Neural crest cell (in vitro differentiated cells): ENCODE measurements at places on chromosomes 6 and 20.
A peak's percentile ranks its signal among the peaks of the same experiment; 100 is the strongest.

- peak; percentile 20 for DNase-seq
Observed at GRCh38 chr20:15654208-15654649, 919.0 kb downstream of the KIF16B start.

DNA sequence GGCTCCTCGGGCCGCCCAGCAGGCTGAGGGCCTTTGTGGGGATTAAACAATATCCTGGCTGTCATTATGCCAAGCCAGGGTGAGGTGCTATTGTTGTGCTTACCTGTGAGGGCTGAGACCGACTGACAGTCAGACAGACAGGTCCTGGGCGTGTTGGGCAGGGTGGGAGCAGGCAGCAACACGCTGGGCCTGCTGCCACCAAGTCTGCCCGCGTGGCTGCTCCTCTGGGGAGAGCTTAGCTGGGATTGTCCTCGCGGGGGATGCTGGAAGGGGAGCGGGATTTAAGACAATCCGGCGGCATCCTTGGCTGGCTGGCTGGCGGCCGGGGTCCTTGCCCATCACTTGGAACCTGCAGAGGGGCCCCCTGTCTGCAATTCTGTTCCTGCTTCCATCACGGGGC lies 20.0 kb downstream of the ITPR3 start:
- DNase-seq: no peak

- DNase-seq: no peak
Observed at GRCh38 chr6:23611776-23612381, 514.1 kb upstream of the NRSN1 start.

DNA sequence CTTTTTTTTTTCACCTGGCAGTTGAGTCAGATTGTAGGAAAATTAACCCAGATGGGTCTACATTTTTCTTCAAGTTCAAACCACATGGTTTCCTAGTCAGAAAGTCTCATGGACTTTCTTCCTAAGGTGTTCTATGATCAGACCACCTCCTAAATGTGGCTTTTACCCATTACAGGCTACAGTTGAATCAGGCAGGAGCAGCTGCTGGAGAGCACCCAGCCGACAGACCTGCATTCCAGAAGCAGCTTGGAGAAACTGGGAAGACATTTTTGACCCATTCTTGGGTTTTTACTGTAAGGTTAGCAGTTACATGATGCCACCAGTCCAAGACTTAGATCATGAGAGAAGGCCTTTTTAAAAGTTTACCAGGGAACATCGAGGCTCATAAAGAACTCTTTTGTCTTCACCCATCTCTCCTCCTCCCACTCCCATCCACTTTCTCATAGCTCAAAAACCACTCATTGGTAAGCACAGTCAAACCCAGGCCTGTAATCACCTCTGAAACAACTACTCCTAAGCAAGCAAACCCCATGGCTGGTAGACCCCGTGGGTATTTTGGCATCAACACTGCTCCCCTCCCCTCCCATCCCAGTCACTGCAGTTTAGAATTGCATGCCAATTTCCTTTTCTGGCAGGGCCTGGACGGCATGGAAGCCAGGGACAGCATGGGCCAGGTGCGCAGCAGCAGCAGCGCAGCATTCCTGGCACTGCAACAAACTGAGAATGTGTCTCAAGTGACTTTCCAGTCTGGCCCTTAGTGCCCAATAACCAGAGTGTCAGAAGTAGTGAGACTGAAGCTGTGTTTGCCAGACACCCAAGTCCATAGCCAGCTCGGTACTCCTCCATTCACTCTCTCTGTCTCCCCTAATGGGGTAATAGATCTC lies 113.7 kb downstream of the CLIC5 start:
- DNase-seq: no peak

GRCh38 chr6:137570393-137570792 lies 76.2 kb upstream of the OLIG3 start:
- DNase-seq: no peak

DNA sequence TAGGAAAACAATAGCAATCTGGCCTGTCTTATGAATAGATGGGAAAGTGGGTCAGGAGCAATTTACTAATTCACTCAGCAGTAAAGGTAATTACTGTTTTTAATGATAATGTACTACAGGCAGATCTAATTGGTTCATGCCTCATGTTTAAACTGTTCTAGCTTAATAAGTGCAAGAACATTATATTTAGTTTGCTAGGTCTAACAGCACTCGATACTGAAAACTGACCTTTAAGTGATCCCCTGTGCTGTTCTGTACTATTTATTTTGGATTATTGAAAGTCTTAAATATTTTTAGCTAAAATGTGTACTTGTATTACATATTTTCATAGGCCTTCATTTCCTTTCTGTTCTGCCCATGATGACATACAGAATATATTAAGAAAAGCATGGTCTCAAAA lies 998.0 kb upstream of the GJE1 start:
- DNase-seq: no peak

GRCh38 chr6:93858213-93858612 lies 438.9 kb upstream of the EPHA7 start:
- DNase-seq: no peak

DNA sequence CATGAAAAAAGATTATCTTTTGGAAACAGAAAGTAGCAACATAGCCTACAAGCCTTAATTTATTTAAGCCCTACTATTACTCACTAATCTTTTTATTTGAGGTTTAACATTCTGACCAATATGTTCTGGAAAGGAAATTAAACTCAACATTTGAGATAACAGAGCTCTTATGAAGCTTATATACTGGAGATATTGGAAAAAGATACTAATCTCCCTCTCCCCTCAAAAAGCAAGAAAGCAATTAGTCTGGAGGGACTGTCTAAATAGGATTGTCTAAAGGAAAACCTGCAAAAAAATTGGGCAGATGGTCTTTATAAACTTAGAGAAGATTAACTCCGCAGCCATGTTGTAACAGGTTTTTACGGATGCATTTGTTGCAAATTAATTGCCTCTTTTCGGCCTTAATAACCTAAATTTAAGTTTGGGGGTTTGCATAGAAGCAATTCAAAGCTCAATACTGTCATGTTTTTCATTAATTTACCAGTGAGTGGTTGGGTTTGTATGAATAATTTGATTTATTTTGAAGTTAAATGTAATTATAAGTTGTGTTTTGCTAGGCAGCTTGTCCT lies 79.1 kb downstream of the SHLD1 start:
- DNase-seq: no peak

GRCh38 chr6:152316024-152316423 lies 321.1 kb downstream of the SYNE1 start:
- no peak for DNase-seq

- DNase-seq: no peak
Observed at GRCh38 chr6:6811128-6812009, 222.8 kb downstream of the LY86 start.

DNA sequence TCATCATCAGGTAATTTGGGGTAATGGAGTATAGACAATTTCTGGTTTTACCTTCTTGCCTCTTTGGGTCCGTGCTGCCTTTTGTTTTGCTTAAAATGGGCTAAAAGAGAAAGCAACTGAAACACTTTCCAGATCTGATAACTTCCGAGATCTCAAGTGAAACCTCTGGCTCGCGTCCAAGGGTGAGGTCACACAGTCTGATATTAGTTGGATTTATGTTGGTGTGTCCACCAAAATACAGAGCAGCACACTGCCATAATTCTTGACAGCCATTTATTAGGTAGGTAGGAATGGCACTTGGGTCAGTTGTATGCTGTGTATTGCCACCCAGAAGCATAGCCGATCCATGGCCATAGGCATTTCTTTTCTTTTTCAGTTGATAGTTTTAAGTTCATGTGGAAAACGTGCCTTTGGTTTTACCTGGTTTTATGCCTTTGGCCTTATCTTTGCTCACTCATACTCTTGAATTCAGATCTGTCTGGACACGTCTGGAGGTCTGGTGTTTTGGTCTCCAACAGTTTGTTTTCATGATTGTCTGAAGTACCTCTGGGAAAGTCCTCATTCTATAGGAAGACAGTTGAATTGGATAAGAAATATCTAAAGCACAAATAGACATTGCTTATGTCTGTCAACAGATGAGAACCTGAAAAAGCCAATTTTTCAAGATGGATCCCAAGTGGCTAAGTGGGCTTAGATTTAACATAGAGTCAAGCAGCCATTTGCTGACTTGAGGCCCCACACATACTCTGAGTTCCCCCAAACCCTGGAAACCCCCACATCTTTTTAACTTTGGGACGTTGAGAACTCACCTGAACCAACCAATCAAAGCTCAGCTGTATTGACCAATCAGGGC lies 320.8 kb downstream of the SOX4 start:
- no peak for DNase-seq

GRCh38 chr6:166045860-166046200 lies 121.8 kb downstream of the TBXT start:
- no peak for DNase-seq

- DNase-seq: no peak
Observed at GRCh38 chr6:82909551-82909950, 156.1 kb downstream of the UBE3D start.

DNA sequence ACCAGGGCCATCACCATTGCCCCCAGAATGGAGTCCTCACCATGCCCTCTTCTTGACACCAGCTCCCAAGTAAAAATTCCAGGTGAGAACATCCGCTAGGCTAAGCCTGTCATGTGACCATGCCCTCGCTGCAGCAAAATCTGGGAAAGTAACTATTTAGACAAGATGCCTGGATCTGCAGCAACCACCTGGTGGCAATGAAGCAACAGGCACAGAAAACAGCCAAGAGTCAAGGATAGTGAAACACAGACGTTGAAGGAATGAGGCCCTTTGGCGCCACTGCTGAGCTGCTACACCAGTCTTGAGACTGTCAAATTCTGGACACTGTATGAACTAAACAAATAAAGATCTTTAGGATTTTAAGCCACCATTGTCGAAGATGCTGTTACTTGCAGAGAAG lies 30.1 kb upstream of the TGM6 start:
- DNase-seq: no peak

GRCh38 chr6:86856379-86856778 lies 80.9 kb upstream of the HTR1E start:
- DNase-seq: no peak

DNA sequence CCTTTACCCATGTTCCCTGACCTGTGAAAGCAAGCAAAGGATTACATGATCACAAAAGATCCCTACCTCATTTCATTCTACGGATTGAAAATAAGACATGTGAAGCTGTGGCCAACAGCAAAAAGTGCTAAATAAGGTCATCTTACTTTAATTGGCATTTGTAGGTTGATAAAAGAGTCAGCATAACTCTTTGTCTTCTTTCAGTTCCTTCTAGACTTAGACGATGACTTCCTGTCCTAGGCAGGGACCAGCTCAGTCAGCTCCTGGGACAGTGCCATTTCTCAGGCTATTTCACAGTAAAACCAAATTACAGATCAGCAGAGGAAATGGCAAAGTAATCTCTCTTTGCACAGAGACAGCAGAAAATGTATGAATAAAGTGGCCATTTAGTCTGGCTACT lies 480.7 kb downstream of the RFPL4B start:
- no peak for DNase-seq

DNA sequence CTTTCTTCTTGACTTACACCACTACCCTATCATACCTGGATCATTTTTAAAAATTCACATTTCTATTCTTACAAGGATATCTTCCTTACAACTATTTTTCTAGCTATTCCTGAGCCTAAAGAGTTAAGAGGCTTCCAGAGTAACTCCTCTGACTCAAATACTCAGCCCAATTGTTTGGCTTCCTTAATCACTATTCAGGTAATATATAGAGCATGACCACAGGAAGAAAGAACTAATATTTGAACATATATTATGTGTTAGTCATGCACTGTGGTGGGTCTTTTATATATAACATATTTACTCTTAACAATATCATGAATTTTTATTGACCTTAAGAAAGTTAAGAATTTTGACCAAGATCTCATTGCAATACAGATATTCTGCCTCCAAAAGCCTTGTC lies 42.0 kb upstream of the ID4 start:
- DNase-seq: no peak

GRCh38 chr6:78629154-78629721 lies 238.1 kb upstream of the IRAK1BP1 start:
- no peak for DNase-seq

GRCh38 chr20:15645816-15646215 lies 927.4 kb downstream of the KIF16B start:
- DNase-seq: no peak

GRCh38 chr20:15919118-15919517 lies 654.1 kb downstream of the KIF16B start:
- no peak for DNase-seq

DNA sequence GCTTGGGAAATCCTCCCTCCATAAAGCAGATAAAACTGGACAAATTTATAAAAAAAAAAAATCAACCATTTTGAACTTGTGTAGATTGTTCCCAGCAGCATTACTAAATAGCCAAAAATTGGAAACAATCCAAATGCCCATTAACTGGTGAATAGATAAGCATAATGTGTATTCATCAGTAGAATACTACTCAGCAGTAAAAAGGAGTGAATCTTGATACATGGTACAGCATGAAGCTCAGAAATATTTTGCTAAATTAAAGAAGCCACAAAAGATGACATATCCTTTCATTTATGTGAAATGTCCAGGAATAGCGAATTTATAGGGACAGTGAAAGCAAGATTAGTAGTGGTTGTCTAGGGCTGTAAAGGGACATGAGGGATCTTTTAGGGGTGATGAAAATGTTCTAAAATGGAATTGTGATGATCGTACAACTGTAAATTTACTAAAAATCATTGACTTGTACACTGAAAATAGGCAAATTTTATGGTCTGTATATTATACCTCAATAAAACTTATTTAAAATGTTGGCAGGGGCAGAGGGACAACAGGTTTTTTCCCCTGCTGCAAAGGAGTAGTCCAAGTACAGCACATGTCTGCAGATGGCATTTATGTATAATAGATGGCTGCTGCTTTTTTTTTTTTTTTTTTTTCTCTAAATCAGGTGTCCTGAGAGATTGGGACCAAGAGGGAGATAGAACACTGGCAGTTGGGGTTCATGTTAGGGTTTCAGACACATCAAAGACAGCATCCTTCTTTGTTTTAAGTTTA lies 59.5 kb downstream of the CBFA2T2 start:
- no peak for DNase-seq

DNA sequence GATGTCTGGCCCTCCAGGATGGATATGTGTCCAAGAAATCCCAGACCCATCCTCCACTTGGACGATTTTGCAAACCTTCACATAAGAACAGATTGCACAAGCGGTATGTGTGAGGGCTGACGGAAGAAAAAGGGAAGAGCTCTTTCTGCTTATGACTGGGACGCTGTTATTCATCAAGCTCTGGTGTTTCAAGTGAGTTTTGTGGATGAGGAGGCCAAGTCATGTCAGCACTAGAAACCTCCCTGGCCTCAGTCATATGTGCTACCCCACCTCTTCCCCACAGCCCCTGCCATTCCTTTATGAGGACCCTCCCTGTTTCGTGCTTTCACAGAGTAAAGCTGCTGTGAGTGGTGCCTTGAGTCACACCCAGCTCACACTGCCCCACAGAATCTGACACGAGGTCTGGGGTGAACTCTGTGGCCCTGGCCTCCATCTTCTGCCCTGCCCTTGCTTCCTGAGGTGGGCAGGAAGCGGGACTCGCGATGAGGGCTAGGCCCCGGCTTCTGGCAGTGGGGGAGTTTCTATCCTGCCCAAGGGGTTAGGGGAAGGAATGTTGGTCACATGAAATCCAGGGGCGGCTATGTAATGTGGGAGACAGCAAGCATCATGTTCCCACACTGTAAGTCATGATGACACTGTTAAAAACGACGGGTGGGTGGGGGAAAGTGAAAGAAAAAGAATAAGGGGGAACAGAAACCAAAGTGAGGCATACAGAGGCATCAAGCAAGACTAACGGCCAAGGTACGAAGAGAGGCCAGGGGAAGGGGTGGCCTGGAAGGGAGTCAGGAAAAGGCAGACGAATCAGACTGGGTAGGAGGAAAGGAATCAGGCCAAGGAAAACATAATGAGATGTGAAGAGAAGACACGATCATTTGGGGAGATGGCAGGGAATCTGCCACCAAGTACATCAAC lies 78.1 kb downstream of the PRDM1 start:
- no peak for DNase-seq
